ENCODE measurements at places on chromosomes 16 and 17.

DNA sequence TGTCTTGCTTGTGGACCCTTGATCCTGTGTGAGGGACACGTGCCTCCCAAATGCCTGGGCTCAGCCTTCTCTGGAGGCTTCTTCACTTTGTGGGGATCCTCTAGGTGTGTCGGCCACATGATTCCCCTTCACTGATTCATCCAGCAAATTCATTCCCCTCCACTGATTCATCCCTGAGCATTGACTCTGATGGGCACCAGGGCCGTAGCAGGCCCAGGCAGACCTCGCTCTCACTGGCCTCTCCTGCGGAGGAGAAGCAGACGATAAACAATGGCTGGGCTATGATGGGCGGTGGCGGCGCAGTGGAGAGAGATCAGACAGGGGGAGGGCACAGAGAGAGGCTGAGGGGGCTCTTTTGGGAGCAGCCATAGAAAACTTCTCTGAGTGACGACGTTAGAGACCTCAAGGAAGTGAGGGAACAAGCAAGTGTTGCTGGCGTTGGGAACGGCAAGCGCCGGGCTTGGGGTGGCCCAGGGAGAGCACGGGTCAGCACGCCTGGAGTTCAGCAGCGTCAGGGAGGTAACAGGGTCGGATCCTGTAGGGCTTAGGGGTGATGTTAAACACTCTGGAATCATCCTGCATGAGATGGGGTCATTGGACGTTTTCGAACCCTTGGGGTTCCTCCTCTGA, 17.5 kb upstream of the RPTOR start:
- DNase-seq: no peak

DNA sequence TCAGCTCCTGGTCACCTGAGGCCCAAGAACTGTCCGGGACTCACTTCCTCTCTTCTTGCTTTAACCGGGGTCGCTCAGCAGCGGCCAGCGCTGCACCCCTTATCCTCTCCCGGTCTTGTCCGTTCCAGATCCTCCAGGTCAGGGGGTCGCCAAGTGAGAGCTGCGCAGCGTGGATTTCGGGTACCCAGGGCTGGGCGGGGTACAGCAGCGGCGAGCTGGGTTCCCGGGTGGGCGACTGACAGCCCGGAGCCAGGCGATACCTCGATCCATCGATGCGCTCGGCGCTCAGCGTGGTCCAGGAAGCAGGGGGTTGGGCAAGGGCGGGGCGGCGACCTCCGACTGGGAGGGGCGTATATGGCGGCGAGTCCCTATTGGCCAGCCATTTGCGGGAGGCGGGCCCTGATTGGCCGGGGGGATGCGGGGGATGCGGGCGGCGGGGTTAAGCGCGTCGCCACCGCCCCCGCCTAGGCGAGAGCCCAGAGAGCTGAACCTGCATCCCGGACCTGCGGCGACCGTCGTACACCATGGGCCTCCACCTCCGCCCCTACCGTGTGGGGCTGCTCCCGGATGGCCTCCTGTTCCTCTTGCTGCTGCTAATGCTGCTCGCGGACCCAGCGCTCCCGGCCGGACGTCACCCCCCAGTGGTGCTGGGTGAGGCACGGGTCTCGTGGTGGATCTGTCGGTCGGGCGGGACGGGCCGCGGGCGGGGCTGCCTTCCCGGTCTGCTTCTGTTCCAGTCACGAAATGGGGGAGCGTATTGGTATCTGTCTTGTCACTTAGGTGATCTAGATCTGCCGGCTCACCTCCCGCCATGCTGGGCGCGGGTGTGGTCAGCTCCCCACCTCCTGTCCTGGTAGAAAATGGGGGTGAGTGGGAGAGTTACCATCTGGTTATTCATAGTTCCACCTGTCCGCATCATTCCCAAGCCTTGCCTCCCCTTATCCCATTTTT, at the start of gene PLA2G15:
Gene PLA2G15 (plus strand): TSS at position 471 of the 951 bp plus-strand sequence. CDS start 54 bp downstream, at position 525.
- DNase-seq: peak; percentile 94

DNA sequence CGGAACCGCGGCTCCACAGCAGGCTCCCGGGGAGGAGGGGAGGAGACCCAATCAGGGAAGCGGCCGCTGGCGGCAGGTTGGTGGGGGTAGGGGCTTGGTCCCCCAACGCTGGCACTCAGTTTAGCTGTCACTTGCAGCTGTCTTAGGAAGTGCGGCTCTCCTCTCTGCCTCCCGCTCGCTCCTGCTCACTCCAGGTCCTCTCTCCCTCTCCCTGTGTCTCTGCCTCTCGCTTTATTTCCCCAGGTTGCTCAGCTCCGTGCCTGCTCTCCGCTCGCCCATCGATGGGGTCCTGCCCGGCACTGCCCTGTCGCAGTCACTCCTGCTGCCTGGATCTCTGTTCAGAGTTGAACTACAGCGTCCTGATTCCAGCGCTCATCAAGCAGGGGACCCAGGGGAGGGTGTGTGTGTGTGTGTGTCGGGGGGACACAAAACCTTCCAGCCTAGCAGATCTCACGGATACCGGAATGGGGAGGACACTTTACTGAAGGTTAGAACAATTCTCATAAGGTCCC, 145.6 kb downstream of the ENGASE start:
- no peak for DNase-seq

DNA sequence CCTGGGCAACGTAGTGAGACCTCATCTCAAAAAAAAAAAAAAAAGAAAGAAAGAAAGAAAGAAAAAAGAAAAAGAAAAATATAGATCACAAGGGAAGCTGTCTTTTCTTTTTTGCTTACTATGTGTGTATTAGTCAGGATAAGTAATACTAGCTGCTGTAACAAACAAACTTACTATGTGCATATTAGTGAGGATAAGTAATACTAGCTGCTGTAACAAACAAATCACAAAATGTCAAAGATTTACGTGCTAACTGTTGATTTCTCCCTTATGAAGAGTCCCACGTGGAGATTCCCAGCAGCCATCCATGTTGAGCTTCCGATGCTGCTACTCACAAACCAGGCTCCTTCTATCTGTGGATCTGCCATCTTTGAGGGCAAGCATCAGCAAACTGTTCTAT, 31.7 kb upstream of the KDM8 start:
- no peak for DNase-seq

Measured in GM18507 (cell line).